NCI-H748 treated with DMSO at 0.1 percent for 48 hours (cell line): ENCODE measurements at places on chromosomes 4 and X.

DNA sequence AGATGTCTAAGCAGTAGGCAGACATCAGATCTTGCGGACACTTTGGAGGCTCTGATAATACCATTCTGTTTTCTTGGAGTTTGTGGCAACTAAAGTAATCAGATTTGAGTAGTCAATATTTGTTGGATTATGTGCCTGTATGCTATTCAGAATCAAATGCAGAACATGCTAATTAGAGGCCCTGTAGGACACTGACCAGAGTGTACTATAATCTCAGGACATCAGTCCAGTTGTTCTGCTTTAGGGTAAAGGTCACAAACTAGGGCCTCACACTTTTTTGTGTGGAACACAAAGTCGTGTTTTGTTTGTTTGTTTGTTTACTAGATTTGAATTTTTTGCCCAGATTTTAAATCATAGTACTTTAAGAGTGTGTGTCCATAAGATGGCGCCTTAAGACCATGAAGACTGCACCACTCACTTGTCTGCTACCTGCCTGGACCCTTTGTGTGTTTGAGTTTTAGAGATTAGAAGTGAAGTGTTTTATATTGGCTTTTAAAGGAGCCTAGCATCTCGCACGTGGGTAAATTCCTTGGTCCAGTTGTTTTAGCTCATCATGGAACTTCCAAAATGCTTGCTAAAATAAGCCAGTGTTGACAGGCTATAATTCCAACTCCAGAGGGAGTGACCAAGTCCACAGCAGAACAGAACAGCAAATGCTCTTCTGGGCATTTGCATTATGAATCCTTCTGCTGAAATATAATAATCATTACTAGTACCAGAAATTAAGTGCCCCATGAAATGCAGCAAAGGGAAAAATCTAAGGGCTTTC, 34.7 kb downstream of the IL13RA1 start:
- DNase-seq, result peak; percentile 12

DNA sequence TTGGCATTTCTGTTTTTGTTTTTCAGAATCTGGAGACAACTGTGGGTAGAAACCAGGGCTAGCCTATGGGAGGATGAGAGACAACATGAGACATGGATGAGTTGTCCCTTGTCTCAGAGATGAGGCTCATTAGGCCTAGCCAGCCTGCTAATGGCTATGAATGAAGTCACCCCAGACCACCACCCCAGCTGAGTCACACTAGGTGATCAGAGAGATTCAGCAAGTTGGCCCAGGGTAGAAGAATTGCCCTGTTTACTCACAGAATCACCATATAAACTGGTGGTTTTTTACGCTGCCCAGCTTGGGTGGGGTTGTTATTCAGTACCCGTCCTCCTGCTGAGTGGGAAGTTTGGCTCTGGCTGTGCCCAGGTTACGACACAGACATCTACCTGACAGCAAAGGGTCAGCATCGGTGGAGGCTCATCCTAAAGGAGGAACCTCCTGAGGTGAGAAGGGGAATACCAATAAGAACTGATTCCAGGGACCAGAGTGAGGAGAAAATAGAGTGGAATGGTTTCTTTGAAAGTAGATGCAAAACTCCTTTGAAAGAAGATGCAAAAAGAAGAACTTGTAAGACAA, 17.2 kb upstream of the ARSJ start:
- DNase-seq, result peak; percentile 7

GRCh38 chr4:78732332-78733104, 43.6 kb upstream of the BMP2K start:
- DNase-seq, result no peak

- DNase-seq, result no peak
Observed at GRCh38 chr4:88991746-88992145, 65.2 kb downstream of the FAM13A start.

DNA sequence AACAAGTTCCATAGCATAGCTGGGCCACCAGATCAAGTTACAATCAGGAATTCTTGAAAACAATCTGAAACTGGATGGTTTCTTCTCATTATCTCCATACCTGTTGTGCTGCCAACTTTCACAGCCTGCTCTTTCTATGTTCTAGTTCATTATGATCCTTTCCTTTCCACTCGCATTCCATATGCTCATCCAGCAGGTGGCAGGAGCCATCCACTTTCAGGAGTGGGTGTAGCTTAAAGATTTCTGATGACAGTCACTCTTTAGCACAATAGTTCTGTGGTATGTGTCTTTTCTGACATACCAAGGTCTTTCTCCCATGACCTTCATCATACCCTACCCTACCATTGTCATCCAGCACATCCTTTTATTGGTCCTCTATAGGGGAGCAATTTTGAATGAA, 46.4 kb downstream of the PAGE2 start:
- peak; percentile 3 for DNase-seq

GRCh38 chrX:4925911-4926310, 1212.5 kb upstream of the PRKX start:
- no peak for DNase-seq

DNA sequence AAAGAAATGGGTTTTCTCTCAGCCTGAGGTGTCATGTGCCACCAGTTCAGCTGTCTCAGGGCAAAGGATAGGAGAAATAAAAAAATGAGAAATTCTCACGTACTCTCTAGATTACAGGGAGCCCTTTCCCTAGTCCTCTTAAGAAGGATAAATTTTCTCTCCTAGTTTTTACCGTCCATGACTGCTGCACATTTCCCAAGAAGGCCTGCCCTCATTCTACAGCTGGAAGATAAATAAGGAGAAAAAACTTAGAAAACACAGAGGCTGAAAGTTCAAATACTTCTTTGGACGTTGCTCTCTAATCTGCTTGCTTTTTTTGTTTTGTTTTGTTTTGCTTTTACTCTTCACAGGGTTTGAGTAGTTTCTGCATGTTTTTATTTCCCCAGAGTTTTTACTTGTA, 211.9 kb downstream of the DCAF12L2 start:
- no peak for DNase-seq

GRCh38 chr4:118931786-118932185, 43.1 kb downstream of the SYNPO2 start:
- DNase-seq, result no peak

- DNase-seq, result no peak
Observed at GRCh38 chr4:163591614-163592020, 97.1 kb downstream of the TMA16 start.

DNA sequence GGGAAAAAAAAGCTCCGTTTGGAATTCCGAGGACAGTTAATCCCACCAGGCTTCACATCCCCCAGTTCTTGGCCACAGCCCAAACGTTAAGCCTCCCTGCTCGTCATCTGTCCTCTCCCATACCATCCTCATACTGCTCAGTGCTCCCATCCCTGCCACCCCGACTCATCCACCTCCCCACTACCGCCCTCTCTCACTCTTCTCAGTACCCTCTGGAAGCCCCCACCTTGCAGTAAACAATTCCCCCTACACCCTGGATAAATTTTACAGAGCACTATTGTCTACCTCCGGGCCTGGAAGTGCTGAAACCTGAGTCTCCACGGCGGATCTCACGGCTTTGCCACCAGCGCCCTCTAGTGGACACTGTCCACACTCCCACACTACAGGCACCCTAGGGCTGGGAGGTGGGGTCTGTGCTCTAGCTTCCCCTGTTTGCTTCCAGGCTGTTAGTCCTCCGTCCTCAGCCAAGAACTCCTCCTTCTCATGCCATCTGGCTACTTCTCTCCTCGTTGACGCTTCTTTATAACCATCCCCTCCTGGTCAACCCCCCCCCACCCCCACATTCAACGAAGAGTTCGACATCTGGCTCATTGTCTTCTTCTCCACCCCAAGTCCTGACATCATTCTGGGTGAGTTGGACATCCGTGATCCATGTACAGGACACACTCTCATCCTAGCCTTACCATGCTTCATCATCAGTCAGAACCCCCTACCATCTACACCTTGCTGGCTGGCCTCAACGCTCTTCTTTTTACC, 54.5 kb downstream of the RTL9 start:
- peak; percentile 55 for DNase-seq

- no peak for DNase-seq
Observed at GRCh38 chrX:1178580-1179057, 33.8 kb downstream of the CRLF2 start.

GRCh38 chr4:168536448-168536847, 39.6 kb downstream of the PALLD start:
- DNase-seq, result no peak

GRCh38 chr4:76939184-76939583, 10.4 kb upstream of the SEPTIN11 start:
- DNase-seq, result no peak

DNA sequence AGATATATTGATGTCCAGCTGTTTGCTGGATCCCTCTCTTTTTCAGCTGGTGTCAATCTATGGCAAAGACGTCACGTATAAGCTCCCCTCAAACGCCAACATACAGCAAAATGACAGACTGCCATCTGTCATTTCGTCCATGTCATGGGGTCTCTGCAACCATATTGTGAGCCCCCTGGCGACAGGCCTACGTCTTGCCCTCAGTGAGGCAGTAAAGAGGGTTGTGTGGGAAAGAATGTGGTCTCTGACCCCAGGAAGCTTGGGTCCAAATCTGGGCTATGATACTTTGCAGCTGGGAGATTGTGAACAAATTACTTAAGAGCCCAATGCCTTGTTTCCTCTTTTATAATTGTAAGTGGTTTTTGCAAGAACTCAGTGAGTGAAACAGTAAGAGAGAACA, 7.4 kb downstream of the SUPT20HL2 start:
- DNase-seq, result no peak

GRCh38 chr4:88681209-88681608, 16.4 kb downstream of the NAP1L5 start:
- DNase-seq, result no peak

- no peak for DNase-seq
Observed at GRCh38 chr4:26964512-26964911, 103.9 kb downstream of the STIM2 start.

- no peak for DNase-seq
Observed at GRCh38 chrX:71482228-71482958, 50.5 kb upstream of the OGT start.

DNA sequence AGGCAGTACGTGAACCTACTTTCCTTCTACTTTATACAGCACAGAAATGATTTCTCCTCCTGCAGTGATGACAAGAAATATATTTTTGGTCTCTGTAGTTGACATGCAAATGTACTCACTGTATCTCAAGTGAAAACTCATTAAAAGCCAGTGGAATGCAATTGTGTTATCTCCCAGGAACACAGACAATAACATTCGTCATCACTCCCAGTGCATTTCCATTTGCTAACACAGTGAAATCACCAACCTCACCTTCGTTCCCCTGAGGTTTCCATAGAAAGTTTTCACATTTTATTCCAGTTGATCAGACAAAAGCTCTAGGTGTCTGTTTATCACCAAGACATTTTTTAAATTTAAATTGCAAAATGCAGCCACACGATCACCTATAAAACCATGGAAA, 2.5 kb upstream of the SPANXD start:
- no peak for DNase-seq

DNA sequence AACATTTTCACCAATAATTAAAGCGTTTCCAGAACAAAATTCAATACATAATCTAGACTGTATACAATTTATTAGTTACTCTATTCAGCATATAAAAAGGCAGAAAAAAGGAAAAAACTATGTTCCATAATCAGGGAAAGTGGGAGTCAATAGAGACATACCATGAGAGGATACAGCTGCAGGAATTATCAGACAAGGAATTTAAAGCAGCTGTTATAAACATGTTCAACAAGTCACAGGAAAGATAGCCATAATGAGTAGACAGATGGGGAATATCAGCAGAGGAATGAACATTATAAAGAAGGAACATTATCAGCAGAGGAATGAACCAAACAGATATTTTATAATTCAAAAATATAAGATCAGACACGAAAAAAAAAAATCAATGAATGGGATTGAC, 500.6 kb upstream of the RPS6KA3 start:
- no peak for DNase-seq

GRCh38 chr4:92215476-92215875, 88.3 kb upstream of the GRID2 start:
- DNase-seq, result no peak

- no peak for DNase-seq
Observed at GRCh38 chr4:56856656-56857055, 35.2 kb upstream of the SPINK2 start.

DNA sequence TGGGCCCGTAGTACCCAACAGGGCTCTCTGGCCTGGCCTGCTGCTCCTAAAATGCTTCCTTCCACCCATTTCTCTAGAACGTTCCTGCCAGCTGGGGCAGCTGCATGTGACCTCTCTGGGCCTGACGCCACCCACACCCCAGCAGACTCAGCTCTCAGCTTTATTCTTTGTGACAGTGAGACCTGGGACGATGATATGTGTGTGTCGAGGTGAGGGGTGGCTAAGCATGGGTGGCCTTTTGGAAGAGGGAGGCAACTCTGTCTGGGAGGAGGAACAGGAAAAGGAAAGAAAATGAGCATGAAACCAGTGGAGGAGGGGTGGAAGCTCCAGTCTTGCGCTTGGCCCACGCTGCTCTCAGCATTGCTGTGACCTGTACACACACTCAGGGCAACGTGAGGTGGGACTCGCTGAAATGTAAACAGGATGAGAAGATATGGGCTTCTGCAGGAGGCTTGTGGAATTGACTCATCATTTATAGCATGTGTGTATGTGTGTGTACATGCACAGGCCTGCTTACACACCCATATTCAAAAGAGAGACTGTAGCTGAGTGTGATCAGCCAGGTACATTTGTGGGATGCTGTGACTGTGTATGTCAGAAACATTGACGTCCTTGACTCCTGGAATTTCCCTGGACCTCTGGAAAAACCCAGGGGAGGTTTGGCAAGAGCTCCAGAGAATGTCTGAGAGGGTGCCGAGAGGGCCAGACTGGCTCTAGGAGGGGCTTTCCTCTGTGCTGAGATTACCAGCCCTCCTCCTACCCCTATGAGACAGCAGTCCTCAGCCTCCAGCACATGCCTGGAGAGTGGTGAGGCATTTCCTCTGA, 137.9 kb downstream of the PJA1 start:
- DNase-seq, result no peak

DNA sequence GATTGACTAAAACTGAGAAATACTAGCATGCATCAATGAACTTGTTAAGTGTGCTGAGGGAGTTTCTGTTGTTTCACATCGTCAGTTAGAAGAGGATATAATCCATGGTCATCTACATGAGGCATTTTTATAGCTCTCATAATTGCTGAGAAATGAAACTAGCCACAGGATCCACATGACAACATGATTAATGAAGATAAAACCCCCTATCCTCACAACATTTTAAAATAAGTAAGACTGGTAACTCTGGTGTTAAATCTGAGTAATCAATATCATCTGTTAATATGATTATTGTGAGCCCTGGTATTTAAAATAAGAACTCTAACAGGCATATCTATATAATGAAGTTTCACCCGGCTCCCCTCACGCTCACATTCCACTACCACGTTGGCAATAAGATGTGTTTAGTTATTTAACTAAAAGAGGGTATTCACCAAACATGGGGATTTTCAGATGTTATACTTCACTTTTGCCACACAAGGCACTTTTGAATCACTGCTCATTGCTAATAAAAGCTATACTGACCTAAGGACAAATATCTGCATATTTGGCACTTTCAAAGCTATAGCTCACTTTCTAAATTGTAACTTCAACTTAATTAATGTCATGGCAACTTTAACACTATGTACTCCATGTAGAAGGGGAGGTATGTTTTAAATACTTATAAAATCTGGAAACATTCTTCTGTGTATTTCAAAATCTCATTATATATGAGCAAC, 6.7 kb downstream of the UNC5C start:
- DNase-seq, result no peak
